Stimulated activated CD4-positive, alpha-beta T cell treated with anti-CD3 and anti-CD28 coated beads, Interleukin-15, amount 100 ng/mL, for 1 hour (primary cell): ENCODE measurements at places on chromosomes 12 and 14.

DNA sequence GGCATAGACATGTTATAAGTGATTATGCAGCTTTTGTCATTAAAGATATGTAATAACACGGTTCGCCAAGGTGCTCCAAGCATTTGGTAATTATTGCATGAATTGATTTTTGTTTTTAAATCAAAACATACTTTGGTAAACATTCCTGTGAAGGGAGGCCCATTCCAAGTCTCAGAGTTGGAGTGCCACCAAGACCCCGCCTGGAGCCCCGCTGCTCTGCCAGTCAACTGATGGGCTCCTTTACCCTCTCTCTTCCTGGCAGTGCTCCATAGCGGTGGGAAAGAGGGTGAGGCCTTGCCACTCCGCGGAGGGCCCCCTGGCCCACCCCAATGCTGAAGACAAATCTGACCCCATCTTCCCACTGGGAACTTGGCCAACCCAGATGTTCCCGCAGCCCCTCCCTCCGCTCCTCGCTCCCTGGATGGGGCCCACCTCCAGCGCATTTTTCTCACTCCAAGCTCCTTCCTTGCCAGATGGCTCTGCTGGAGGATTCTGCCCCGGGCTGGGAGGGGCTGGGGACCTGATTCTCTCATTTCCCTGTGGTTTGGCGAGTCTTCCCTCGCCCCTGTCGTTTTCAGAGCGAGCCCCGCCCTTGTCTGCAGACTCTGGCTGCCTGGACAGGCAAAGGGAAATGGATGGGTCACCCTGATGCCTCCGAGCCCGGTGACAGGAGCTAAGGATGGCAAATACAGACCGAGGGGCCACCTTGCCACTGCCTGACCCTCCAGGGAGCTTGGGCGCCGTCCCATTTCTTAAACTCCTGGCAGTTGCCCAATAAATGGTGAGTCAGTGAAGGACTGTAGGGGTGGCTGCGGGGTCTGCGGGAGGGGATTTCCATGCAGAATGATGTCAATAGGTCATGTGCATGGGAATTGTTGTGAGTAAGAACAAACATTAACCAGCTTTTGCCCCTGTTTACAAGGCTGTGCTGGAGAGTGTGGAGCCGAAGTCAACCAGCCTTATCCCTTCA lies 9.2 kb upstream of the PAPLN start:
- no peak for DNase-seq

DNA sequence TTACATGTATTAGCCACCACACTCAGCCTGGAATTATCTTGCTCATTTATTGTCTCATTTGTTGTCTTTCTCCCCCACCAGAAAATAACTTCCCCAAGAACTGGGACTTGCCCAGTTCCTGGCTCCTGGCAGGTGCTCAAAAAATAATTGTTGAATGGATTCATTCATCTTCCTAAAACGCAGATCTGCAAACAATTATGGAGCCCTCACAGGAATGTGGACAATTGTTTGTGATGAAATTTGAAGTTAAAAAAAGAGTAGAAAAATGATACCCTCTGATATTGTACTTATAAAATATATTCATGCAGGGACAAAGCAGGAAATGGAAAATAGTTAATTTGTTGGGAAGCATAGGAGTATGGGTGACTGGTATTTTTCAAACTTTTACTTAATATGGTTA lies 60.7 kb upstream of the MAP1LC3B2 start:
- DNase-seq = no peak

DNA sequence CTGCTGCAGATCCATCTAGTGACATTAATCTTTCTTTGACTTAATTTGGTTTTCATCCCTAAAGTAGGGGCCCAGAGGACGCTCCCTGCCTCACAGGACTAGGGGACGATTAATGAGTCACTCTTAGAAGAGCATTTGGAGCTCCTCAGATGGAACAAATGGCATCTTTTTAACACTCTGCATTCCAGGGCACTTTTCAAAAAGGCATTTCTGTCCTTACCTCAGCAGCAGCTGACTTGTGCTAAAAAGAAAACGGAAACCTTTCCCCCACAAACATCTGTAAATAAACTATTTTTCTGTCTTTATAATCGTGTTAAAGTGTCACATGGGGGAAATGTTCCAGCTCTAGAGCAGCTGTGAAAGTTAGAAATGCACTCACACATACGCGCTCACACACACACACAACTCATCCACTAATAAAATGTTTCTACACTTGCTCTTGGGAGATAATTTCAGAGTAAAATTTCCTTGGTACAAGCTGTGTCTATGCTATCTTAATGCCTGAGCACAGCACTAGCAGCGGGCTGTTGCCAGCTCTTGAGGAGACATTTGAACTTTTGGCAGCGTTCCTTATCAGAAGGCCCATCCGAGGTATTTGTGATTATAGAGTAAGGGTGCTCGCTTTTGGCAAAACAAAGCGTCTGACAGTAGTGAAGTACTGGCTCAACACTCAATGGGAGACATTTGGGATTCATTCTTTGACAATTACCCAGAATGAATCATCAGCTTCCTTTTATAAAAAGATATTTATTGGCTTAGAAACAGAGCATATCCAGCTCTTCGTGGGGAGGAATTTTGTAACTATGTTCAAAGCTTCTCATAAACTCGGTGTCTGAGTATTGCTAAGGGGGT lies 141.3 kb downstream of the PLXNC1 start:
- no peak for DNase-seq

DNA sequence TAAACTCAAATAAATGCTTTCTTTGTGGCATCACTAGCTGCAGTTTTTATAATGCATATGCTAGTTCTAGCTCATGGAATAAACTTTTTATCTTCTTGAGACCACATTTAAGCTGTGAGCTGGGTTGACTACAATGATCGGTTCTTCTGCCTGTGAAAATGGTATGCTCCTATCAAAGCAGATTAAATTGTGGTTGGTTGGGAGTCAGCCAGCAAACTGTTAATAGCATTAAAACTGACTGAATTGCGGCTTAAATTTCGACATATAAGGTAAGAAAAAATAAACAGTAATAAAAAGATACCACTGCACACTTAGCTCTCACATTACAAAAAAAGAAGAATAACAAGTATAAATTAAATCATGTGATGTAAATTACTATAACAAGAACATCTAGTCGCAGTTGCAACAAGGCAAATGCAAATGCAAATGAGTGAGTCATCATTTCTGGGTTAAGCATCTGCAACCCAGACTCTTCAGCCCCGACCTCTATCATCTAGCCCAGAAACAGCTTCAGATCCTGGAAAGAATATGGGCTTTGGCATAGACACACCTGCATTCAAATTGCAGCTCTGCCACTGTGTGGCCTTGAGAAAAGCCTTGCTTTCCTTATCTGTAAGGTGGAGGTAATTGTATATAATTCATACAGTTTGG lies 19.8 kb upstream of the DHRS7 start:
- no peak for DNase-seq

DNA sequence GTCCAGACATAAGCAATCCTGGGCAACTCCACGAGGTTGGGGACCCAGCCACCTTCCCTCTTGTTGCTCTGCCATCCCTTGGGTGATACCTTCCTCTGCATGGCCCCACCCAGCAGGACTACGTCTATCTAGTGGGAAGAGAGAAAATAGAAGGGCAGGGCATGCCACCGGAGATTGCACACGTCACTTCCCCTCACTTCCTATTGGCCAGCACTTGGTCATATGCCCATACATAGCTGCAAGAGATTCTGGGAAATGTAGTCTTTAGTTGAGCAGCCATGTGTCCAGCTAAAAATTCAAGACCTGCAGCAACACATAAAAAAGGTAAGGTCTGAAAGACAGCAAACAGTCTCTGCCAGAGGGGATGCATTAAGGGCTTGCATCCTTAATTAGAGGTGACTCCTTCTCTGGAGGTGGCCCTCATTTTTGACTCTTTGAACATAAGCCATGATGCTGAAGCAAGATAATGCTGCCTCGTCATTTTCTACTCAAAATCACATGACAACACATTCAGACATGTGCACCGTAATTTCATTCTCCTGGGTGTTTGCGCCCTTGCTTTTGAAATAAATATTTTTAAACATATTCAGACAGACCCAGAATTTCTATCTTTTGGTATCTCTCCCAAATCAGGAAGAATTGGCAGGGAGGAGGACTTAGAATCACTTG lies 91.8 kb upstream of the PWP1 start:
- DNase-seq = no peak

GRCh38 chr14:74434294-74434693 lies 8.3 kb upstream of the SYNDIG1L start:
- no peak for DNase-seq

DNA sequence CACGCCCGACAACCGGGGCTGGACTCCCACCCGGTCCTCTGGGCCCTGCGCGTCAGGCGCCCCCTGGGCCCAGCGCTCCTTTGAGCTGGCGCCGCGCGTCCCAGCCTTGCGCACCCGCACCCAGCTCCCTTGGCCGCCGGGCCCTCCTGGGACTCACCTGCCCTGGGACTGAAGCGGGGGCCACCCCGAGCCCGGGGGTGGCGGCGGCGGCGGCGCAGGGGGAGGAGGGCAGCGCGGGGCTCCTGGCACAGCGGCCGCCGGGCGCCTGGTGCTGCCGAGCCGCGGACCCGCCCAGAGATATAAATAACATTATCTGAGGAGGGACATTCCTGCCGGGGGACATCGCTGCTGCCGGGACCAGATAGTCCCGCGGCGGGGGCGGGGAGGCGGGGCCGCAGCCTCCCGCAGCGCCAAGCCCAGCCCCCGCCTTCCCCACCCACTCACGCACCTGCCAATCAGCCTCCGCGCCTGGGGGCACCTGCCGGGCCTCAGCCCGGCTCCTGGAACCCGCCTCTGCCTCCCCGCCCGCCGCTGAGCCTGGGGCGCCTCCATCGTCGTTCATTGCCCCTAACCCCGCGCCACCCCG lies at the start of gene SPTB:
Gene SPTB, minus strand, starts transcription at position 273 of the 586 bp plus-strand sequence. CDS start 56,813 bp downstream, outside the sequence.
- DNase-seq = peak; percentile 58

- DNase-seq = no peak
Observed at GRCh38 chr14:100589071-100589759, 2.0 kb upstream of the BEGAIN start.

GRCh38 chr12:29591140-29592020 lies 93.9 kb upstream of the OVCH1 start:
- DNase-seq = no peak

DNA sequence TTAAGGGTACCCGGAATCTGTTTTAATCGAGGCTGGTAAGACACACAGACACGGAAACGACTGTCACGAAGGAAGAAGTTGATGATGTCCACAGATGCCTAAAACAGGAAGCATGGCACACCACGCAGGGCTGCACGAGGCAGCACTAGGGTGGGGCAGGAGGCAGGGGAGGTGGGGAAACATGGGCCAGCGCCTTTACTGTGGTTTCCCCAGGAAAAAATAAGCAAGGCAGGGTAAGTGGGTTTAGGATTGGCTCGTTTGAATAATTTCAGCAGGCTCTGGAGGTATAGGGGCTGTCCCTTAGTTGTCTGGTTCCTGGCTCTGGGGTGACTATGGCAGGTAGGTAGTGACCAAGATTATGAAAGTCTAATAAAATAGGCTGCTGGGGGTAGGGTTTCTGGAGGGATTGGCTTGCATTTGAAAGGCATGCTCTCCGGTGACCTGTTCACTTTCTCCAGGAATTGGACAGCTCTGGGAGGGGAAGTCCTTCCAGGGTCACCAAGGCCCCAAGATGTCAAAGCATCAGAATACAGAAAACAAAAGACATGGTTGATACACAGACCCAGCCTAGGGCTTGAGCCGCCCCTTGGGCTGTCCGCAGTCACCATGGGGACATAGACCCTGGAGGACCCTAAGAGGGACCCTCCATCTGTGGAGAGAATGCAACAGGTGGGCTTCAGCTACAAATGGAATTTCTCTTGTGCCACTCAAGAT lies 35.3 kb downstream of the MAP1LC3B2 start:
- DNase-seq = no peak

DNA sequence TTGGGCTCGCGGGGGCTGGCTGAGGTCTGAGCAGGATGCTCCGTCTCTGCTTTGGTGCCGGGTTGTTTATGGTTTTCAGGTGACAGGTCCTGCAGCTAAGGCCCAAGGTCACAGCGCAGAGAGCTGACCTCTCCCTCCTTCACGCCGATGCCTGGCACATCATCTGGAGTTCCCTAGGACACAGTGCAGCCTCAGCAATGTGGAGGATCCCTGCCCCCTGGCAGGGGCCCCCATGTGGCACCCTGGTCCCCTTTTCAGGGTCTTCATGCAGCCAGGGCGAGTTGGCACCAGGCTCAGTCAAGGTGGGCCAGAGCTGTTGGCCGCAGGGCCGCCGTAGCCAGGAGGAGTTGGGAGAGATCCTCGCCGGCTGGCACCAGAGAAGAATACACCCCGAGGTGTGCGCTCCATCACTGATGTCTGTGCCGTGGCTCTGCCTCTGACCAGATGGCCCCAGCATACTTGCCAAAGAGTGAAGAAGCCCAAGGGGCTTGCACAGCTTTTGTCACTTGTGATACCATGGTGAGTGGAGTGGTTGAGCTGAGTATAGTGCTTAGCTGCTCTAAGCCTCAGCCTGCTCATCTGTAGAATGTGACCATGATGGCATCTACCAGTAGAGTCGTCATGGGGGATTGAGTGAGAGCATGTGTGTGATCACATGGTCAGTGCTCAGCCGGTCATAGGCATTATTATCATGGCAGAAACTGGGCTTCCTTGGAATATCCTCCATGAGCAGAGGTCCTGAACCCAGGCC lies 11.0 kb downstream of the TPCN1 start:
- no peak for DNase-seq

DNA sequence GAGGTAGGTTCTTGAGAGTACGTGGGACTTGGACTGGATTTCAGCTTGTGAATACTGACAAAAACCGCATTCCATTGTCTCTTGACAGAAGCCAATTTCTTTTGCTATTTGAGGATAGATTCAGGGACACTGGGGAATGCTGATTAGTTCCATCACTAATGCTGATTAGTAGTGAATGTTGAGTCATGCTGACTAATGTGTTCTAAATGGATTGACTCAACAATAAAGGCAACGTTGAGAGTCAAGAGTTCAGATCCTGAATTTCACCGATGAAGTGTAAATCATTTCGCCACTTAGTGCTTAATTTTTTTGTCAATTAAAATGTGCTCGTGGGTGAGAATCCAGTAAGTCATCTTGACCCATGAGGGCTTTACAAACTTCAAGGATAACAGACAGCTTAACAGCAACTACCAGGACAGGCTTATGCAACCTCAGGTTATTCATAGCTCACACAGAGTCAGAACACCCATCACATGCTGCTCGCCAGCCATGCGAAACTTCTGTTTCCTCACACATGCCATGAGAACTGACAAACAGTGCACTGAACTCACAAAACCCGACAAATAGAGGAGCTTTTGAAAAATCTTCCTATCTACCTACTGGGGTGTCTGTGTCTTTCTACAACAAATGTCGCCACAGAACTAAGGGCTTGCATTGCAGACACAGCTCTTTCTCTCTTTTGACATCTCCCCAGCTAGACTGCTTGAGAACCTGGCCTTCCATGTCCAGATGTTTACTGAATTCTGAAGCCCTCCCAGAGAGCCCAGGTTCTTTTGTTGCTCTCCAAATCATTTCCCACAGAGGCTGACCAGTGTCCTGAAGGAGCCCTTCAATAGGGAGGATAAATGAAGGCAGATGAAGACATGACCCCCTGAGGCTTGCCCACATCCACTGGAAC lies 316.4 kb downstream of the ZFP36L1 start:
- no peak for DNase-seq

GRCh38 chr12:97995559-97995958 lies 519.8 kb upstream of the TMPO start:
- no peak for DNase-seq

DNA sequence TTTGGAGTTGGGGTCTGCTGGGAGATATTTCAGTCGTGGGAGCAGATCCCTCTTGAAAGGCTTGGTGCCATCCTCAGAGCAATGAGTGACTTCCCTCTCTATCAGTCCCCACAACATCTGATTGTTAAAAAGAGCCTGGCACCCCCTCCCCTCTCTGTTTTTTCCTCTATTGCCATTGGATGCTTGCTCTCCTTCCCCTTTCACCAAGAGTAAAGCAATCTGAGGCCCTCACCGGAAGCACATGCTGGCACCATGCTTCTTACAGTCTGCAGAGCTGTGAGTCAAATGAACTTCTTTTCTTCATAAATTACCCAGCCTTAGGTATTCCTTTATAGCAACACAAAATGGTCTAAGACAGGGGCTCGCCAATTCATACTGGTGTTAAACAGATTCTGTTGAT lies 99.1 kb upstream of the CCND2 start:
- DNase-seq = no peak
